Tibial nerve (tissue), 4 donors: ENCODE measurements at places on chromosomes 16 and 17. TPM values are rescaled to one million over a fixed set of nuclear protein-coding genes. Genes with fewer than 3 reads are reported as not detected.

CFAP97D1 gene
- not detected for total RNA-seq

CEP295NL gene
- 9.8 TPM for total RNA-seq

RAB11FIP4 gene
- 2.7 TPM for total RNA-seq

NXPH3 gene
- total RNA-seq, result 6.9 TPM

CCL7 gene
- total RNA-seq, result not detected

CDH16 gene
- 0.30 TPM for total RNA-seq

SCGB1C2 gene
- not detected for total RNA-seq

KRT33A gene
- total RNA-seq, result not detected

EVI2A gene
- 5.5 TPM for total RNA-seq

CCNF gene
- total RNA-seq, result 1.9 TPM

C17orf50 gene
- total RNA-seq, result not detected
